ENCODE measurements at places on chromosomes 1 and 21. TPM values are rescaled to one million over a fixed set of nuclear protein-coding genes. Genes with fewer than 3 reads are reported as not detected.
A peak's percentile ranks its signal among the peaks of the same experiment; 100 is the strongest.

GRCh38 chr1:246034630-246035029 is 472.4 kb downstream of the SMYD3 start:
- no peaks in the 10 kb centered on the region for H3K36me3 ChIP-seq
- H3K4me3 ChIP-seq = no peak overlapping the region
- no peaks in the 10 kb centered on the region for H3K4me1 ChIP-seq
- no peak for DNase-seq
- no peak overlapping the region for H3K27ac ChIP-seq

DNA sequence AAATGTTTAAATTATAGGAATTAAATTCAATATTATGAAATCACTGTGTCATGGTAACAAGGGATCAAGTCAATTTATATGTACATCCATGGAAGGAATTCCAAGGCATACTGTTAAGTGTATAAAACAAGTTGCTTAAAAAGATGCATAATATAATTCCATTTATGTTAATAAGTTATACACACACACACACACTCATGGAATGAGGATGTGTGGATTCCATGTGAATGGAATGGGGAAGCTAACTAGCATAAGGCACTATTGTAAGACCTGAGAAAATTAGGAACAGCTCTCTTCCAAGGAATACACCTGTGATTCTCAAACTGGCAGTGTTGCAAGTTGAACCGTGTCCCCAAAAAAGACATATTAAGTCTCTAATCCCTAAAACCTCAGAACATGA is 17.6 kb upstream of the TRAF3IP3 start:
- H3K36me3 ChIP-seq = no peaks in the 10 kb centered on the region
- H3K4me1 ChIP-seq = no peaks in the 10 kb centered on the region
- no peaks in the 10 kb centered on the region for H3K27me3 ChIP-seq

DNA sequence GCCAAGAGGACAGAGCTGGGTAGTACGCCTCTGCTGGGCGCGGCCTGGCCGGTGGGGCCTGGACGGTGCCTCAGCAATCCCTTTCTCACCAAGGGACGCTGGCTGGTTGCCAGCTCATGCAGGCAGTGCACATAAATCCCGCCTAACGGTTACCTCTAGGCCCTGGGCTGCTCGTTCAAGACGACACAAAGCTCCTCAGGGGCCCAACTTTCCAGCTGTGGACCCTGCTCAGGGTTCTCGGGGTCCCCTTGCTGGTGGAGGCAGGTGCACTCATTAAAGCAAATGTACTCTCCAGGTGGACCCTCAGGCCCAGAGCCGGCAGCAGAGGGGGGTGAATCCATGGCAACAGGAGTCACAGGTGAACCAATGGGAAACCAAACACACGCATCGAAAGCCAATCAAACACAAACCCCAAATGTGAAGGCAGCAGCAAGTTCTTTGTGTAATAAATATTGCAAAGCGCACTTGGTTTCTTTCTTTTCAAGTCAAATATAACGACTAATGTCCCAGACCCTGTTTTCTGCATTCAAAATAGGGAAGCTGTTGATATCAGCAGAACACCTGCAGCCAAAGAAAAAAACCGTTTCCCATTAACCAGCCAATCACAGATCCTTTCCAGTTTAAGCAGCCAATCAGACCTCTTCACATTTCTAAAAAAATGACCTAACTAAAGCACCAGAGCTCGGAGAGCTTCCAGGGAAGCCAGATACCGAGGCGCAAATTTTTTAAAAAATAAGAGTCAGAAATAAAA is 26.1 kb upstream of the CLSTN1 start:
- H3K4me1 ChIP-seq = peaks cover 26% of the 10 kb centered on the region
- DNase-seq = no peak
- no peaks in the 10 kb centered on the region for H3K27me3 ChIP-seq
- no peak overlapping the region for H3K4me3 ChIP-seq
- H3K36me3 ChIP-seq = no peaks in the 10 kb centered on the region
- no peak overlapping the region for H3K27ac ChIP-seq

DNA sequence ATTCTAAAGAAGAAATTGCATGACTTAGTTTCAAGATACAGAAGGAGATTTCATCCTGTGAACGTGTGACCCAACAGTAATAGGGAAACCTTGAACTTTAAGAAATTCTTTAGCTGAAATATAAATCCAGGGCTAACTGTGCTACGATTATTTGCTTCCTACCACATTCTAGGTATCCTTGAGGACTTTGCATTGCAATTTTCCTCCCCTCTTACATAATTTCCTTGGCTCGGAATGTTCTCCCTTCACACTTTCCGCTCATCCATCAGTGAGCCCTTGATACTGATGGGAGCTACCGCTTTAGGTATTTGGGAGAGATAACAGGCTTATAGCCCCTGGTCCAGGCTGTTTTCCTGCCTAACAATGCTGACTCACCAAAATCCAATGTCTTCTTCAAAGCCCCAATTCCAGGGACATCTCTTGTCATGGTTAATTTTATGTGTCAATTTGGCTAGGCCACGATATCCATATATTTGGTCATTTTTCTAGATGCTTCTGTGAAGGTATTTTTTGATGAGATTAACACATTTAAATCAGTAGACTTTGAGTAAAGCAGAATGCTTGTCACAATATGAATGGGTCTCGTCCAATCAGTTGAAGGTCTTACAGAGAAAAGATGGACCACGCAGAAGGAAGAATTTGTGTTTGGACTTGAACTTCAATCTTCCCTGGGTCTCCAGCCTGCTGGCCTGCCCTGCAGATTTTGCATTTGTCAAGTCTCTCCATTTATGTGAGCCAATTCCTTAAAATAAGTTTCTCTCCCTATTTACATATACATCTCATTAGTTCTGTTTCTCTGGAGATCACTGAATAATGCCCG is 121.2 kb downstream of the PTPN14 start:
- no peak for DNase-seq
- H3K27ac ChIP-seq = peak overlapping the region; percentile 10
- no peak overlapping the region for H3K4me3 ChIP-seq
- H3K36me3 ChIP-seq = no peaks in the 10 kb centered on the region
- H3K27me3 ChIP-seq = no peaks in the 10 kb centered on the region

GRCh38 chr1:104617474-104617873 is 867.8 kb downstream of the AMY1C start:
- no peaks in the 10 kb centered on the region for H3K36me3 ChIP-seq
- H3K27me3 ChIP-seq = no peaks in the 10 kb centered on the region
- no peak for DNase-seq

- no peak overlapping the region for H3K4me3 ChIP-seq
- H3K4me1 ChIP-seq = no peaks in the 10 kb centered on the region
- DNase-seq = no peak
- no peak overlapping the region for H3K27ac ChIP-seq
- H3K36me3 ChIP-seq = no peaks in the 10 kb centered on the region
Measured at GRCh38 chr1:73887412-73887811, 310.6 kb downstream of the LRRIQ3 start.

- H3K4me3 ChIP-seq = no peak overlapping the region
- H3K27me3 ChIP-seq = peaks cover 88% of the 10 kb centered on the region
- no peak overlapping the region for H3K27ac ChIP-seq
- H3K36me3 ChIP-seq = no peaks in the 10 kb centered on the region
- H3K4me1 ChIP-seq = no peaks in the 10 kb centered on the region
Measured at GRCh38 chr1:166933633-166934032, 41.7 kb downstream of the ILDR2 start.

DNA sequence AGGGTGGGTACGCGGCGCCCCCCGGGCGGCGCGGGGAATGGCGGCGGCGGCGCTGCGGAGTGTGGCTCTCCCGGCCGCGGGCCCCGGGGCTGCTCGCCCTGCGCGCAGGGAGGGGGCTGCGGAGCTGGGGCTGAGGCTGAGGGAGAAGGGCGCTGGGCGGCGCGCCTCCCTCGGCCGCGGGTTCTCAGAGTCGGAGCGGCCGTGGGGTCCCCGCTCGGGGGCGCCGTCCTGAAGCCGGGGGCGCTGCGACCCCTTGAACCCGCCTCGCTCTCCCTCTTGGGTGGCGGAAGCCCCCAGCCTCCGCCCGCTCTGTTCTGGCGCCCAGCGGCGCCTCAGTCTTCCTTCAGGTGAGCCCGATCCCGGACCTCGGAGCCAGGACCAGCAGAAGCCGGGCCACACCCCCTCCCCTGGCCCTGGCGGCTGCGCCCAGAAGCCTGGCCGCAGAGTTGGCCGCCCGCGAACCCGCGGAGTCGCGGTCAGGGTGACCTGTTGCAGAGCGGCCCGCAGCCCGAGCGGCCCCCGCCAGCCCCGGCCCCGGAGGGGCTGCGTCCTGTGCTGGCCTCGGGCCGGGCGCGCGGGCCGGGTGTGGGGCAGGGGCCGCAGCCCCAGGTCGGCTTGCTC is 532 bp downstream of the RALGPS2 start:
- peak overlapping the region; percentile 92 for H3K4me3 ChIP-seq
- no peaks in the 10 kb centered on the region for H3K36me3 ChIP-seq
- no peaks in the 10 kb centered on the region for H3K4me1 ChIP-seq
- DNase-seq = peak; percentile 44
- peak overlapping the region; percentile 61 for H3K27ac ChIP-seq

DNA sequence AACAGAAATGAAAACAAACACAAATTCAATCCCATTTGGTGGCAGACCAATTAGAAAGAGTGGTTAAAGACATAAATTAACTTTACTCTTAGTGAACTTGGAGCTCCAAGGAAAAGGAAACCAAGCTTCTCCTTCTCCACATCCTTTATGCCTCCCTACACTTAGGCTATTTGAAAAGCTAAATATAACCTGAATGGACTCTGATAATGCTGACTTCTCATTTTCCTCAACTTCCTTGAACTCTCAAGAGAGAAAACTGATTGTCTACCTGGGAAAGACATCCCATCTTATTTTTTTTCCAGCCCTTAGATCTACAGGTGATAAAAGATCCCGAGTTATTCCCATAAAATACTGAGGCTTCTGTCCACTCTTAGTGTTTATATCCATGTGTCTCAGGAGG is 178.4 kb upstream of the SPAG17 start:
- no peak overlapping the region for H3K27ac ChIP-seq
- no peaks in the 10 kb centered on the region for H3K36me3 ChIP-seq

GRCh38 chr1:54325284-54325683 is 80.9 kb downstream of the SSBP3 start:
- H3K27ac ChIP-seq = no peak overlapping the region
- no peaks in the 10 kb centered on the region for H3K27me3 ChIP-seq
- no peaks in the 10 kb centered on the region for H3K36me3 ChIP-seq
- no peak overlapping the region for H3K4me3 ChIP-seq
- DNase-seq = no peak

DNA sequence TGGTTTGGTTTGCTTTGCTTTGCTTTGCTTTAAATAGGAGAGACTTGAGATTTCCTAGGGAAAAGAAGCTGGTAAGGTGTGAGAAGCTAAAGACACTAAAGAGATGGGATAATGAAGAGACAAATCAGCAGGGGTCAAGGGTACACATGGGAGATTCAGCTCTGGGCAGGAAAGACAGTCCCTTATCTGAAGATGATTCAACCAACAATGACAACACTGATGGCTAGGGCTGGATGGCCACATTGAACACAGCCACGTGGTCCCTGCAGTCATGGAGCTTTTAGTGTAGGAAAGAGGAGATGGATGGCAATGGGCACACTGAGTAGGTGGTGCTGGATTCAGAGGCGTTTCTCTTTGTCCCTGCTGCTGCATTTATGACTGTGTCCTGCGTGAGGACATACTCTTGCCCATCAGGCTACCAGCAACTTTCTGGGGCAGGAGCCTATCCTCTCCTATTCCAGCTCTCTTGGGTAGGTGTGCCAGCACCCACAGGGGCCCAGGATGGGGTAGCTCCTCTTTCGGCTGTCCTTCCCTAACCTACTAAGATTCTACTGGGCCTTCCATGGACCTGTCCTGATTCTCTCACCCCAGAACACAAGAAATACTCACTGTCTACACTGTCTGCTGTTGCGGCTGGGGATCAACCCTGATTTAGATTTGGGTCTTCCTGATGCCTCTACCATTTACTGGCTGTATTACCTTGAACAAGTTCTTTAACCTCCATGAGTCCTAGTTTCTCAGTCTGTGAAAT is 1.4 kb upstream of the SHISA4 start:
- no peaks in the 10 kb centered on the region for H3K27me3 ChIP-seq
- H3K4me3 ChIP-seq = no peak overlapping the region
- H3K36me3 ChIP-seq = no peaks in the 10 kb centered on the region
- H3K27ac ChIP-seq = no peak overlapping the region

- no peaks in the 10 kb centered on the region for H3K36me3 ChIP-seq
- H3K4me1 ChIP-seq = peaks cover 6% of the 10 kb centered on the region
- no peaks in the 10 kb centered on the region for H3K27me3 ChIP-seq
- H3K4me3 ChIP-seq = no peak overlapping the region
- peak; percentile 81 for DNase-seq
- no peak overlapping the region for H3K27ac ChIP-seq
Measured at GRCh38 chr21:20971296-20971921, 26.8 kb upstream of the NCAM2 start.

- H3K27me3 ChIP-seq = no peaks in the 10 kb centered on the region
- H3K36me3 ChIP-seq = no peaks in the 10 kb centered on the region
- peaks cover 21% of the 10 kb centered on the region for H3K4me1 ChIP-seq
Measured at GRCh38 chr1:224067621-224068457, 46.1 kb upstream of the FBXO28 start.

GRCh38 chr1:23497777-23498439 is 13.9 kb upstream of the ASAP3 start:
- H3K4me3 ChIP-seq = no peak overlapping the region
- H3K4me1 ChIP-seq = no peaks in the 10 kb centered on the region
- no peaks in the 10 kb centered on the region for H3K27me3 ChIP-seq
- DNase-seq = no peak
- H3K27ac ChIP-seq = no peak overlapping the region

- H3K4me1 ChIP-seq = peaks cover 23% of the 10 kb centered on the region
- H3K27me3 ChIP-seq = no peaks in the 10 kb centered on the region
- no peaks in the 10 kb centered on the region for H3K36me3 ChIP-seq
- H3K4me3 ChIP-seq = no peak overlapping the region
Measured at GRCh38 chr1:169487133-169487532, 1.4 kb upstream of the SLC19A2 start.

DNA sequence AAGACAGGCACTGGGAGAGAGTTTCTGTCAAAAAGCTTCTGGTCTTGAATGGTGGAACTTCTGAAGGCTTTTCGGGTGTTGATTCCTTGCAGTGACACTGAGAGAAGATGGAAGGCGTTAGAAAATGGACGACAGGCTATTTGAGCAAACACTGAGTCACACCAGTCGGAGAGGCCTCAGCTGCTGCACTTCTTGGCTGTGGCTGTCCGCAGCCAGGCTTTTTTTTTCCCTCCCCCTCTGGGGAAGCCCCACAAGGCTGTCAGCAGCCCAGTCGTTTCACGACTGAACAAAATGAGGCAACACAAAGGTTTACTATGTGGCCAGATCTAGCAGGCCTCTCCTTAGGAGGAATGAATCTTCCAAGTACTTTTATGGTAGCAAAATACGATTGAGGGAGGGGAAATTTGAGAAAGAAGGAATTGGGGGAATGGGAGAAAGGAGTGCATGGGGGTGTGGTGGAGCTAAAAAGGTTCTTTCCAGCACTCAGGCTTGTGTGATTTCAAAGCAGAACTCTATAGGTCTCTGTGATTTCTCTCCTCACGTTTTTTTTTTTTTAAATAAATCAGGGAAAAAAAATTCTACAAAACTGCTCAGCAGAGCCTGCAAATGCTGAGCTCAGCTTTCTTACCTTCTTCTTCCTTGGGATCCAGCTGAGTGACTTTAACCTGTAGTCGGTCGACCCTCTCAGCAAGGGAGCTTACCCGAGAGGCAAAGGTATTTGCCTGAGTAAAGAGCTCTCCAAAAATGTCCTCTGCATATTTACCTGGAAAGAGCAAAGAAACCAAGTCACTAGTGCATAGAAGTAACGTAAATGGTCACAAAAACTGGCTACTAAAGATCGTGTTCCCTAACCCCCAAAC is 26.1 kb downstream of the GPR3 start:
- no peak for DNase-seq
- peaks cover 51% of the 10 kb centered on the region for H3K36me3 ChIP-seq
- no peak overlapping the region for H3K27ac ChIP-seq
- H3K4me1 ChIP-seq = no peaks in the 10 kb centered on the region
- no peaks in the 10 kb centered on the region for H3K27me3 ChIP-seq

Gene KCNK2
- not detected for total RNA-seq

Gene CD55
- 0.71 TPM for total RNA-seq

Gene AMY1B
- total RNA-seq = not detected

Gene HOOK1
- total RNA-seq = 293 TPM

Gene CFHR1
- not detected for total RNA-seq

Gene OLFML3
- total RNA-seq = 349 TPM

Gene CD1E
- total RNA-seq = not detected

Measured in A673 (cell line).